ENCODE measurements at places on chromosomes 6 and 20. TPM values are rescaled to one million over a fixed set of nuclear protein-coding genes. Genes with fewer than 3 reads are reported as not detected.

Gene AVP
- not detected for total RNA-seq

Gene TFAP2A
- total RNA-seq = 0.36 TPM

Gene LAMA2
- total RNA-seq = 3.5 TPM

Gene PTCHD4
- 6.5 TPM for total RNA-seq

GRCh38 chr6:137641474-137642077 is 147.4 kb upstream of the OLIG3 start:
- no peaks in the 10 kb centered on the region for H3K27me3 ChIP-seq
- no peak overlapping the region for H3K4me3 ChIP-seq
- no peak overlapping the region for H3K27ac ChIP-seq
- peaks cover 14% of the 10 kb centered on the region for H3K4me1 ChIP-seq
- DNase-seq = peak; percentile 44

DNA sequence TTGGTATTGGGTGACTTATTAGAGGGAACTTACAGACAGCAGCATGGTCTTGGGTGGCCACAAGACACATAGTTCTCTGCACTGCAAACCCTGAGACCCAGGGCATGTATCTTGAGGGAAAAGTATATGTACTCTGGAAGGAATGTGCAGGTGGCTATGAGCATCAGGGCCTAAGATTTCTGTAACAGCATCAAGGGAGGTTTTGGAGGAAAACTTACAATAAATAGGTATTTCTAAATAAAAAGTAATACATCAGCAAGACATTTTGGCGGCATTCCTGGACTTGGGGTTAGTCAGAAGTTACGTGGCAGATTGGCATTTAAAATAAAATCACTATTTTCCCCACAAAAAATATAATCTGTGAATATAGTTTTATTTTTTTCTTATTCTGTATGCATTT is 8.0 kb upstream of the STX7 start:
- H3K27me3 ChIP-seq = peaks cover 3% of the 10 kb centered on the region
- no peaks in the 10 kb centered on the region for H3K36me3 ChIP-seq
- H3K4me3 ChIP-seq = no peak overlapping the region

- no peak overlapping the region for H3K4me3 ChIP-seq
- H3K36me3 ChIP-seq = no peaks in the 10 kb centered on the region
Observed at GRCh38 chr6:99232056-99232455, 117.4 kb downstream of the FAXC start.

DNA sequence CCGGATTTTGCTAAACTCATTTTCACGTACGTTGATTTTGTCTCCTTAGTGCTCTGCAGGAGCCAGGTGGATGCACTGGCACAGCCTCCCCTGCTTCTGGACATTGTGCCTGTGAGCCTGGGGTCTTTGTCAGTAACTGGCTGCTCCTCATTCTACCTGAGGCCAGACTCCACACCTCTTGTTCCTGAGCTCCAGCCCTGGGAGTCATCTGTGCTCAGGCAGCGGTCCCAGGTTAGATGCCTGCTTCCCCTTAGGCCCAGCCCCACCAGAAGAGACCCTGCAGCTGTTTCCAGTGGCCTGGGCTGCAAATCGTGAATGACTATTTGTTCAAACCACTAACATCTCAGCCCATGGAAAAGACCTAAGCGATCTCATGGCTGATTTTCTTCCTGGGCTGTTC is 129.1 kb downstream of the ERMARD start:
- no peak for DNase-seq
- no peak overlapping the region for H3K27ac ChIP-seq
- no peaks in the 10 kb centered on the region for H3K27me3 ChIP-seq

- no peaks in the 10 kb centered on the region for H3K36me3 ChIP-seq
- H3K27me3 ChIP-seq = no peaks in the 10 kb centered on the region
- no peaks in the 10 kb centered on the region for H3K4me1 ChIP-seq
- no peak overlapping the region for H3K4me3 ChIP-seq
Observed at GRCh38 chr20:25011831-25012241, 19.3 kb upstream of the APMAP start.

- DNase-seq = no peak
- no peaks in the 10 kb centered on the region for H3K36me3 ChIP-seq
- no peaks in the 10 kb centered on the region for H3K27me3 ChIP-seq
Observed at GRCh38 chr6:93307505-93308409, 111.6 kb downstream of the EPHA7 start.

DNA sequence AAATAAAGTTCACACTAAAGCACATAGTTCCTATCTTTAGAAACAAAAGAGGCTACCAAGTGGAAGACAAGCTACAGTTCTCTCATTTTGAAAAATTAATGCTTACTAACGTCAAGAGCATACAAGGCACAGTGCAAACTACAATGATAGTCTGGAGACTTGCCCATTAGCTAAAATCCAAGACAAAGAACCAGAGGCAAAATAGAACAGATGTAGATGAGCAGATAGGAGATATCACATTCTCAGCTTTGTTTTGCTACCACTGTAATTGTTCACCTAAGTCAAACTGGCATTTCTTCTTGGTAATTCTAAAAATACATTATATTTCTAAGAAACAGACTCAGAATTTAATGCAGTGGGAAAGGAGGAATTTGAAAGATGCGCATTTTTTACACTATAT is 5.2 kb downstream of the TMEM30A start:
- no peak overlapping the region for H3K27ac ChIP-seq
- no peak for DNase-seq
- no peaks in the 10 kb centered on the region for H3K36me3 ChIP-seq
- H3K4me1 ChIP-seq = peaks cover 48% of the 10 kb centered on the region

DNA sequence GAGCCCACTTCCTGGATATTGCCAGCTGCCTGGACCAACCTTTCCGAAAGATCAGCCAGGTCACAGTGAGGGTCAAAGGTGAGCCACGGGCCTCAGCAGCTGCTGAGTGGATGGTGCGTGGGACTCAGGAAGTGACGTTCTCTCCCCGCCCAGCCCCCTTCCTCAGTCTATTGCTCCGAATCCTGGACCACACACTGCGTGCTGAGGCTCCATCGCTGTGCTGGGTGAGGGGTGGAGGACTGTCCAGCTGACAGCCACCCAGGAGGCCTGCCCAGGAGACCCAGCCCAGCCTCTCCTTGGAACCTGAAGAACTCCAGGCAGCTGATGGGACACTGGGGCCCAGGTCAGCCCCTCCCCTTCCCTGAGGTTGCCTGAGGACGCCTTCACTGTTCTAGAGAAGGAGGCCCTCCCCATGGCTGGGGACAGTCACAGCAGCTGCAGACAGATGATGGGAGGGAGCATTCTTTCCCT is 94.4 kb upstream of the CD93 start:
- no peaks in the 10 kb centered on the region for H3K4me1 ChIP-seq
- H3K27ac ChIP-seq = no peak overlapping the region
- H3K4me3 ChIP-seq = no peak overlapping the region
- DNase-seq = peak; percentile 39
- H3K36me3 ChIP-seq = no peaks in the 10 kb centered on the region

- DNase-seq = no peak
- no peak overlapping the region for H3K27ac ChIP-seq
- H3K4me1 ChIP-seq = no peaks in the 10 kb centered on the region
- no peak overlapping the region for H3K4me3 ChIP-seq
- no peaks in the 10 kb centered on the region for H3K27me3 ChIP-seq
Observed at GRCh38 chr20:14582855-14583254, 245.4 kb upstream of the FLRT3 start.

- peaks cover 5% of the 10 kb centered on the region for H3K4me1 ChIP-seq
- no peaks in the 10 kb centered on the region for H3K27me3 ChIP-seq
- H3K27ac ChIP-seq = no peak overlapping the region
Observed at GRCh38 chr20:34604980-34605788, 46.7 kb downstream of the MAP1LC3A start.

DNA sequence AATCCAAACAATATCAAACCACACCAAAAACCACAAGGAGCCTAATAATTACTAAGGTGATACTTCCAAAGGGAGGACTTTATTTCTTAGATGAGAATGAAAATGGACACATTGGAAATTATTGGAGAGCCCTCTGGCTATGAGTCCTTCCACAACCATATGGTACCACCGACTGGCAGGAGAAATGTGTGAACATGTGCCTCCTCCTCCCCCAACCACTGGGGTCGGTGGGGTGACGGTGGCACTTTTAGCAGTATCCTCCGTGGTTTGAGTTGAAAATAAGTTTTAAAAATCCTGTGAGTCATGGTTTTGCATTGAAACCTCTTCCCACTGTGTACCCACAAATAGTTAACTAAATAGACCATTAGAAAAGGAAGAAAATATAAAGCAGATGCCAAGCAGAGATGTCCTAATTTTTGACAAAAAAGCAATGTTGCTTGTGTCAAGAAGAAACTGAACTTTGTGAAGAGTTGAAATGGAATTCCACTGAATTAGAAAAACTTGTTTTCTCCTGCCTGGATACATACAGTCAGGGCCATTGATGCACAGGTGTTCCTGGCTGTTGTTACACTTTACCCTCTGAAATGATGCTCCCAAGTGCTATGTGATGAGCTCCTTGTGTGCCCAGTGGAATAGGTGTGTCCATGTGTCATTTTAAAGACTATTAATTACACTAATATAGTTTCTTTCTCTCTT is 3.2 kb downstream of the EDN1 start:
- H3K4me3 ChIP-seq = no peak overlapping the region
- no peaks in the 10 kb centered on the region for H3K36me3 ChIP-seq
- peaks cover 41% of the 10 kb centered on the region for H3K4me1 ChIP-seq

- no peaks in the 10 kb centered on the region for H3K4me1 ChIP-seq
- no peaks in the 10 kb centered on the region for H3K27me3 ChIP-seq
- no peak overlapping the region for H3K4me3 ChIP-seq
Observed at GRCh38 chr6:85050149-85050548, 285.8 kb upstream of the TBX18 start.

DNA sequence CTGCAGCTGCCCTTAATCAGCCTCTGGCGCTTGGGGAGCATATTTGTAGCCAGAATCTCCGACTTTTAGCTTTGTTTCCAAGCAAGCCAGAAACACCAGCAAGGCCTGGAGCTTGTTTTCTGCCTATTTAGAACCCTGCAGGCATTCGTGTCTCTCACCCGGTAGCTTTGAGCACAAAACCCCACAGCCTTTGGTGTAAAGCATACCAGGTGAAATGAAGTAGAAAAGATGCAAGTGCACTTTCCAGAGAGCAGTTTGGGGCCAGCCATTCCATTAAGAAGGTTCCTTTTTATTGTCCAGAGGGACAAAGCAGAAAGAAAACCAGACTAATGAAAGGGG is 736 bp downstream of the FAM217B start:
- H3K36me3 ChIP-seq = peaks cover 22% of the 10 kb centered on the region
- H3K27ac ChIP-seq = peak overlapping the region; percentile 93
- H3K4me3 ChIP-seq = peak overlapping the region; percentile 78
- H3K4me1 ChIP-seq = peaks cover 3% of the 10 kb centered on the region
- DNase-seq = no peak

DNA sequence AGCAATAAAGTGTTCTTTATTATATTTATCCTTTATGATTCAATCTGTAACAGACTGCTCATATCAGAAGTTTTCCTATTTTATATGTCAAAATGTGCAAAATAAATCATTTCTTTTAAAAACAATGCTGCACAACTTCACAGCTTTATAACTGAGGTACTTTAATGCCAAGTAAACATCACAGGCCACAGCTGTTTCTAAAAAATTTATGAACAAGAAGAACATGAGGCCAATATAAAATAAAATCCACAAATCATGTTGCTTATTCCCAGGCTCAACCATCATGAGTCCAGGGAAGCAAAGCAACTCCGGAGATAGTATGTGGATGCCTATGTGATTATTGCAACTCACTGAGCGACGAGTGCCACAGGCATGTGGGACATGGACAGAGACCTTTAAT is 195.5 kb downstream of the ISM1 start:
- no peak overlapping the region for H3K4me3 ChIP-seq
- no peak for DNase-seq
- H3K27me3 ChIP-seq = no peaks in the 10 kb centered on the region
- H3K36me3 ChIP-seq = no peaks in the 10 kb centered on the region
- H3K27ac ChIP-seq = no peak overlapping the region

GRCh38 chr20:57083072-57083471 is 183.4 kb downstream of the BMP7 start:
- no peaks in the 10 kb centered on the region for H3K4me1 ChIP-seq
- H3K27me3 ChIP-seq = no peaks in the 10 kb centered on the region
- no peak overlapping the region for H3K4me3 ChIP-seq
- DNase-seq = no peak

GRCh38 chr6:2651536-2651935 is 99.2 kb downstream of the MYLK4 start:
- H3K4me1 ChIP-seq = no peaks in the 10 kb centered on the region
- H3K4me3 ChIP-seq = no peak overlapping the region
- no peak for DNase-seq
- H3K27me3 ChIP-seq = peaks cover 9% of the 10 kb centered on the region

DNA sequence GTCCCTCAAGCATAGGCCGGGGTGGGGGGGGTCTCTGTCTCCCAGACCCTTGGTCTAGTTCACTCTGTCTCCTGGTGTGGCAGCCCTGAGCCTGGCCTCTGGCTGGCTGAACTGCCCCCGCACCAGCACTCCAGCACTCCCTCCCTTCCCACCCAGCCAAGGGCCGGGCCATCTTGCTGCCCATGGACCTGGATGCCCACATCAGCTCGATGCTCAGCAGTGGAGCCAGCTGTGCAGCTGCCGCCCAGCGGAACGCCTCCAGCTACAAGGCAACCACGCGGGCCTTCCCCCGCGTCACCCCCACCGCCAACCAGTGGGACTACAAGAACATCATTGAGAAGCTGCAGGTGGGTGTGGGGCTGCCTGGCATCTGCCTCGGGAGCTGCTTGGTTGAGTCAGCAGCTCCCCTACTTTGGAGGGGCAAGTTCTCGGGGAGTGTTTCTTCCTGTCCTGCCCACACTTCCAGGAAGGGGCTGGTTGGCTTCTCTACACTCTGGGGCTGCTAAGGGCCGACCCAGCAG is 28.4 kb downstream of the UQCC2 start:
- H3K27ac ChIP-seq = no peak overlapping the region
- peaks cover 30% of the 10 kb centered on the region for H3K36me3 ChIP-seq
- H3K4me1 ChIP-seq = no peaks in the 10 kb centered on the region
- no peaks in the 10 kb centered on the region for H3K27me3 ChIP-seq
- DNase-seq = peak; percentile 91
- H3K4me3 ChIP-seq = no peak overlapping the region

- H3K36me3 ChIP-seq = peaks cover 57% of the 10 kb centered on the region
- H3K4me1 ChIP-seq = peaks cover 22% of the 10 kb centered on the region
- H3K4me3 ChIP-seq = no peak overlapping the region
Observed at GRCh38 chr20:62900692-62901584, 25.4 kb downstream of the DIDO1 start.

- H3K4me1 ChIP-seq = no peaks in the 10 kb centered on the region
- H3K4me3 ChIP-seq = no peak overlapping the region
- H3K27ac ChIP-seq = no peak overlapping the region
- DNase-seq = no peak
Observed at GRCh38 chr20:56289652-56290051, 41.1 kb downstream of the MC3R start.
